NCI-H524 (cell line): ENCODE measurements at places on chromosomes 11 and 22.

DNA sequence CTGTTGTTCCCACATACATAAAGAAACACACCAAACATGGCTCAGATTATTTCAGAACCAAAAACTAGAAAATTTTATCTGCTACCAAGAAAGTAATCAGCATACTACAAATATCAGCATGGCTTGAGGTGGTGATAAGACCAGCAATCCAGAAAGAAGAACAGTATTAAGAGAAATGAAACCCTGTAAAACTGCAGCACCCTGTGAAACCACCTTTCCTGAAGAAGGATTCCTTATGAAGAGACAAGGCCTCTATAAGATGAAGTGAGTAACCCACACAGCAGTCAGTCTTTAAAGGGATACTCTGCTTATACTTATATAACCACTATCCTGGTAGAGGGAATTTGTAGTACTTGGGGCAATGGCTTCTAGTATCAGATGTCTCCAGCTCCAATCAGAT is 49.9 kb downstream of the RSF1 start:
- no peak for DNase-seq

- no peak for DNase-seq
Observed at GRCh38 chr11:27693398-27693797, 6.9 kb downstream of the BDNF start.

GRCh38 chr22:50228366-50228765 is 16.5 kb downstream of the TUBGCP6 start:
- no peak for DNase-seq

DNA sequence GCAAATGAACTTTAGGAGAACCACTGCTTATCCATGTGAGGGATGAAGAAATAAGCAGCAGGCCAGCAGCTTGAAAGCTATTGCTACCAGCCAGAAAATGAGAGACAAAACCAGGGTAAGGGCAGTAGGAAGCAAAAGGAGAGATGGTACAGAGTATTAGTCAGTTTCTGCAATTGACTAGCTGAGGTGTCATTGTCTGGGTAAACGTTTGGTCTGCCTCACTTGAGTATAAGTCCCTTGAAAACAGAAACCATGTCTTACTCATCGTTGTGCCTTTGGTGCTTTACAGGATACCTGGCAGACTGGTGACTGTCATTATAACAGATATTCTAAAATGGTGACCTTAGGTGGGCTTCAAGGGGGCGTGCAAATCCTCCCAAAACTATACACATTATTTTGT is 63.9 kb upstream of the USP47 start:
- no peak for DNase-seq

- DNase-seq: no peak
Observed at GRCh38 chr22:25395915-25396314, 168.6 kb upstream of the GRK3 start.

DNA sequence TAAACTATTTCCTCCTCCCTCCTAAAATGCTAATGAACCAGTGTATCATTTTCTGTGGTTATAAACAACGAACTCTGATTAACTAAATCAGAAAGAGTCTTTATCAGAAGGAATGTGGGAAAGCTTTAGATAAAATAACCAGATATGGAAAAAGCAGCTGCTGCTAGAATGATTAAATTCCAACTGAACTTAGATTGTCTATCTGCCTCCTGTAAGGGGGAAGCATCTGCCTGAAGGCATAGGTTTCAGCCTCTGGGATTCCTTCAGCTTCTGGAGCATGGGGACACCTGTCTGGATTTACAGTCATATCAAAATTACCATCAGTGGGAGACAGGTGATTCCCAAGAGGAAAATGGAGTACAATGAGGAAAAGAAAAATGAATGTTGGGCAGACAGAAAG is 1095.5 kb upstream of the CCDC90B start:
- no peak for DNase-seq
